ENCODE measurements at places on chromosomes 6 and 20.

GRCh38 chr6:141848029-141848890 is 284.5 kb upstream of the GJE1 start:
- H3K4me1 ChIP-seq, result peaks cover 46% of the 10 kb centered on the region
- peak overlapping the region; percentile 69 for H3K4me3 ChIP-seq
- peak; percentile 1 for DNase-seq
- peak overlapping the region; percentile 84 for H3K27ac ChIP-seq

DNA sequence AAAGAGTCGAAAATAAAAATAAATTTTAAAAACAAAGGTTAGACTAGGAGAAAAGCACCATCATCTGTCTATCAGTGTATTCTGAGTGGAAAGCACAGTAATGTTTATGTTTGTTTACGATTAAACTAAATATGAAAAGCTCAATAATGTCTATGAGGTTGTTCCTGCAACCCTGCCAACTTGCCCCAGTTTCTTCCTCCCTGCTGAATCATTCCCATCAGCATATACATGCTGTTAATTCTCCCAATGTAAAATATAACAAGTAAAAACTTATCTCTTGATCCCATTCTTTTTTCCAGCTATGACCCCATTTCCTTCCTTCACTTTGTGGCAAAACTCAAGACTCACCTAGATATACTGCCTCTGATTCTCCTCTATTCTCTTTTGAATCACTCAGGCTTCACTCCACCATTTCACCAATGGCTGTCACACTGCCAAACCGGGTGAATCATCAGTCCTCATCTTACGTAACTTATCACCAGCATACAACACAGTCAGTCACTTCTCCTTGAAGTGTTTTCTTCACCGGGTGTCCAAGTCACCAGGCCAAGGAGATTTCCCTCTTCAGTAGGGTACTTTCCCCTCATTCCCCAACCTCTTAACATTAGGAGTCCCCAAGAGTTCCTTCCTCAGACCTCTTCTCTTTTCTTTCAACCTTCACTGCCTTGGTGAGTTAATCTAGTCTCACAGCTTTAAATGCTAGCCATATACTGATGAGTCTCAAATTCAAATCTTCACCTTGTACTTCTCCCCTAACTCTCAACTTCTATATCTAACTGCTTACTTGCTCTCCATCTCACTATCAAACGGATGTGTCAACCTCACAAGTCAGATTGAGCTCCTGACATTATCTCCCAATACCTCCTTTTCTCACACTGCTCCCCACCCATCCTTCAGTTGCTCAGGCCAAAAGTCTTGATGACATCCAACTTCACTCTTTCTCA is 6.2 kb downstream of the TMEM242 start:
- H3K27me3 ChIP-seq, result no peaks in the 10 kb centered on the region
- no peak overlapping the region for H3K27ac ChIP-seq
- H3K36me3 ChIP-seq, result no peaks in the 10 kb centered on the region
- H3K4me3 ChIP-seq, result no peak overlapping the region
- no peaks in the 10 kb centered on the region for H3K4me1 ChIP-seq

DNA sequence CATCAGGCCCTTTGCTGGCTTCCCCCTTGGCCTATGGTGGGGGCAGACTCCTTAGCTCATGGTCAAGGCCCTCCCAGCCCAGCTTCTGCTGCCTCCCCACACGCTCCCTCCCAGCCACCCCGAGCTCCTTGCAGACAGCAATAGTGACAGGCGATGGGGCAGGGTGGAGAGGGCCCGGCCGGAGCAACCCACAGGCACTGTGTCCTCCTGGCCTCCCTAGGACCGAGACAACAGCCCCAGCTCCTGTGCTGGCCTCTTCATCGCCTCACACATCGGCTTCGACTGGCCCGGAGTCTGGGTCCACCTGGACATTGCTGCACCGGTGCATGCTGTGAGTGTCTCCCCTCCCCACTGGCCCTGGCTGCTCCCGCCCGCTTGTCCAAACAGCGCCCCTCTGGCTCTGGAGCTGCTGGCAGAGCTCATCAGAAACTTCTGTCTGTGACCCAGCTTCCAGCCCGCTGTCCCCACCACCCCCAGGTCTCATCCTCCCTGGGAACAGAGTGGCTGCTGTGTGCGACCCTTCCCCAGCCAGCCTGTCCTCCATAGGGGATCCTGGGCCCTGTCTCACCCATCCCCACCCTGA is 21.8 kb downstream of the NPEPL1 start:
- no peak for DNase-seq
- no peaks in the 10 kb centered on the region for H3K4me1 ChIP-seq
- no peaks in the 10 kb centered on the region for H3K36me3 ChIP-seq
- no peak overlapping the region for H3K4me3 ChIP-seq

GRCh38 chr6:52503851-52504781 is 72.7 kb downstream of the TRAM2 start:
- DNase-seq, result no peak
- no peak overlapping the region for H3K4me3 ChIP-seq
- H3K27ac ChIP-seq, result peak overlapping the region; percentile 63

GRCh38 chr6:142356201-142356883 is 54.5 kb downstream of the ADGRG6 start:
- H3K27me3 ChIP-seq, result no peaks in the 10 kb centered on the region
- no peak for DNase-seq
- H3K36me3 ChIP-seq, result no peaks in the 10 kb centered on the region
- H3K4me3 ChIP-seq, result no peak overlapping the region

DNA sequence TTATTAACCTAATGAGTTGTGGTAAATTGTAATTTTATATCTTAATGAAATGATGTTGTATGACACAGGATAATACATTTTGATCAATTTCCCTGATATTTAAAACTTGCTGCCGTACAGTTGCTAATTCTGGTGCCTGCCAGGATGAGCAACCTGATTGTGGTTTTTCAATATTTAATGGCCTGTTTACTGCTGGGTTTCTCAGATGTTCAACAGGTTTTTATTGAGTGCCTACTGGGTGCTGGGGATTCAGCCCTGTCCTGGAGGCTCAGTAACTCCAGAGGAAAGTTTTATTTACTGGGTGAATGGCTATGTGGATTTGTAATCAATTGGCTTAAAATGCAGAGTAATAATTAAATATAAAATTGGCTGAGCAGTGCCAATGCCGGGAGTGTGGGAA is 8.0 kb downstream of the TOX2 start:
- H3K27ac ChIP-seq, result no peak overlapping the region
- H3K27me3 ChIP-seq, result peaks cover 9% of the 10 kb centered on the region
- H3K36me3 ChIP-seq, result peaks cover 2% of the 10 kb centered on the region
- peaks cover 47% of the 10 kb centered on the region for H3K4me1 ChIP-seq
- DNase-seq, result no peak

DNA sequence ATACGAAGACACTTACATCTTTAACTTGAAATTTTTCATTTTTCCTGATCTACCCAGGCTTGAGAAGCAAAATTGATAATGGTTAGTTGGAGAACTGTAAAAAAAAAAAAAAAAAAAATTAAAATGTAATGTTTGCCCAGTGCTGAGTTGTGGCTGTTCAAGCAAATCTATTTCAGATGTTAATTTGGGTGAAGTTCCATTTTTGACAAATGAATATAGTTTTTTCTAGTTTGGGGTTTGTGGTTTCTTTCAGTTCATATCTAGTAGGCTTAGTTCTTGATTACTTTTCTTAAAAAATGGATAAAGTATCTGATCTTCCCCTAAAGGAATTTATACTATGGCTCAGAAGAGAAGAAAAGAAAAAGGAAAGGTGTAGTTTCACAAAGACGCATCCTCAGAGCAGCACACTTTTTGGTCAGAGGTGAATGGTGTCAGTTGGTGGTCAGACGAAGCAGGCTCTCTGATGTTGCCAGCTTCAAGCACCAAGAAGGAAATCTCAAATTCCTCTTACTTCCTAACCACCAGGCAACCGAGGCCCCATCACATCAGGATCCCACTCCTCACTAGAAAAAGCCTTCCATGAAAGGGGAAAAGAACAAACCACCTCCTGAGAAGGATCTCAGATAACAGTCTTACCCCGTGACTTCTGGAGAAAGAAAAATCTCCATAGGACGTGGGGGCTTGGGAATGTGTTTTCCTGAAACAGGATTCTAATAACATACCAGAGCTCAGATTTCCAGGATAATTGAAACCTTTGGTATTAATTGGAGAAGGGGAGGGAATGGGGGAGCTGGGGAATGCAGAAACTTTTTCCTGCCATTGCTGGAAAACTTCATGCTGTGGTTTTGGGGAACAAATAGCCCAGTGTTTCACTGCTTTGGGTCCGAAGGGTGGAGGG is 396.2 kb downstream of the CD83 start:
- no peak overlapping the region for H3K27ac ChIP-seq
- H3K4me1 ChIP-seq, result no peaks in the 10 kb centered on the region
- no peaks in the 10 kb centered on the region for H3K36me3 ChIP-seq
- H3K27me3 ChIP-seq, result peaks cover 2% of the 10 kb centered on the region

- no peaks in the 10 kb centered on the region for H3K4me1 ChIP-seq
- no peak for DNase-seq
- H3K27me3 ChIP-seq, result no peaks in the 10 kb centered on the region
- no peak overlapping the region for H3K4me3 ChIP-seq
- peaks cover 9% of the 10 kb centered on the region for H3K36me3 ChIP-seq
- no peak overlapping the region for H3K27ac ChIP-seq
These were observed 44.6 kb downstream of the RRBP1 start for GRCh38 chr20:17637413-17637780.

Measured in naive thymus-derived CD8-positive, alpha-beta T cell (primary cell).